ENCODE measurements at places on chromosomes 16 and 17.

DNA sequence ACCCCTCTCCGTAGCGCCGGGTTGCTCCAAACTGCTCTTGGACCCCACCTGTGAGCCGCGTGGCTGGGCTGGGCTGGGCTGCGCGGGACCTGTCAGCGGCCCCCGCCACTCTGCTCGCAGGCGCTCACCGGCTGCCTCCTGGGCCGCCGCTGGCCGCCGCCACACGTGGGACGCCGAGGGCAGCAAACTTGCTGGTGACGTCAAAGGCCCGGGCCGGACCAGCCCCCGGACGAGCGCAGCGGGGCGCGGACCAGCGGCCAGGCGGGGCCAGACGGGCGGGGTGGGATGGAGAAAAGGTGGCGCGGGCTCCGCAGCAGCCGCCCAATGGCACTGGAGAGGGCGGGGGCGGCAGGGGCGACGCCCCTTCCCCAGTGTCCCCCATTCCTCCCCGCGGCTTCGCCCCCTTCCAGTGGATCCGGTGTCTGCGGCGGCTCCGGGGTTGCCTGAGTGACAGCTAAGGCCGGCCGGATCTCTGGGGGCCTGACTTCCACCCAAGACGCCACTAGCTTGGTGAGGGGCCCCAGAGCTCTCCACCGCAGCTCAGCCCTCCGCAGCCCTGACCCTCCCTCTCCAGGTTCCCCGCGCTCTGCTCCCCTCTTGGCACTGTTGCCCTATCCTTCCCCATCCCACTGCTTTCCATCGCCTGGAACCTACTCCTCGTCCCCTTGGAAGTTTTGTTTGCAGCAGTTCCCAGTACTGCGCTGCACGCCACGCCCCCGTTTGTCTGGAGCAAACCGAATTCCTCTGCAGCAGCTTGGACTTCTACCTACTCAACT is at the start of gene HS3ST3A1:
HS3ST3A1 (minus strand) TSS at position 154 of the 776 bp plus-strand sequence. CDS start 800 bp downstream, outside the sequence.
- DNase-seq, result no peak

GRCh38 chr16:81358860-81359259 is 44.1 kb downstream of the GAN start:
- DNase-seq, result no peak

DNA sequence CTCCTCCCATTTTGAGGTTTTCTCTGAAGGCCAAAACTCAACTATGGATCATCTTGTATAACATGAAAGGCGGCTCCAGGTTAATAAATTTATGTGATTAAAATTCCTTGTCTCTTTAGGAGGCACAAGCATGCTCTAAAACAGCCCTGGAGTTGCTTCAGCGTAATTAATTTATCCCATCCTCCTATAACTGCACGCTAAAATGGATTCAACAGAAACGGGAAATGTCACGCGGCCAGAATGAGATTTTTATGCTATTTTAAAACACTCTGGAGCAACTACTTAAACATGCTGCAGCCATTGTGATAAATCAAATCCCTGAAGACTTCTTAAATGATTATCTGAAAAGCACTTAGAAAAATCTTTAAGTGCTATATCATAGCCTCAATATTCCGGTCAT is 106.6 kb downstream of the ADAMTS18 start:
- no peak for DNase-seq

GRCh38 chr17:5672141-5672540 is 87.8 kb upstream of the NLRP1 start:
- DNase-seq, result no peak

DNA sequence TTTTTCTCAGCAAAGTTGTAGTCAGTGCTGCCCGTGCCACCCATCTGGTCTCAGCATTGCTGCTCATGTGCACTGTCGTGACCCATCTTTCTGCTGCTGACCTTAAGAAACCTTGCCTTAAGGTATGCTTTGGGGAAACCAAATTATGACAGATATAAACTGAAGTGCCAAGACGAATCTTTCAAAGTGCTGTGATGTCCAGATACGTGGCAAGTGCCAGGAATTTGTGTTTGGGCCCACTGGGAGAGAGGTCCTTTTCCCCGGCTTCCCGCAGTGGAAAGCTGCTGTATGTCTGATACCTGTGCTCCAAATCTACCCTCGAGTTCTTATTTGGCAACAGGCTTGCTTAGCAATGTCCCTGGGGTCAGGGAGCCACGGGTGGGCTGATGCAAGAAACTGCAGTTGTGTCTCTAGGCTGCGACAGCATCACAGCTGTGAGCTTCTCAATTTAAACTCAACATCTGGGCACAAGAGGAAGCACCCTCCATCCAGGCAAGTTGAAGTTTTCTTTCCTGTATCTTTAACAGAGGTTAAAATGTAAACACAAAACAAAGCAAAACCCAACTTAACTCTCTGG is 30.3 kb upstream of the TOX3 start:
- no peak for DNase-seq

DNA sequence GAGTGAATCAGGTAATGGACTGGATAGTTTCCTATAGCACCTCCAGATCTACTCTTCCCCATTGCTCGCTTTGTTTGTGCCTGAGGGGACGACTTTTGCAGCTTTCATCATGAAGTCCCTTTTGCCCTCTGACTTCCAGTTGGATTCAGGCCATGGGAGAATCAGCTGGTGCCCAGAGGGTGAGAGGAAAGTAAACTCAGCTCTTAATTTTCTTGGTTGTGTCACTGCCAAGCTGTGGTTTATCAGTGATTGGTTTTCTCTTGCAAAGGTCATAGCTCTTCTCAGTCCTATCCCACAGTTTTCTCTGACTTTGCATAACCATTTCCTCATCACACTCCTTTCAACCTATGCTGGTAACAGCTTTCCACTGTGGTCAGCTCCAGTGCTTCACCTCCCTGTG is 200.1 kb downstream of the KCNJ2 start:
- DNase-seq, result no peak

GRCh38 chr17:2710803-2711607 is 559 bp downstream of the CLUH start:
- no peak for DNase-seq

- no peak for DNase-seq
Observed at GRCh38 chr17:63434951-63435571, 11.0 kb downstream of the CYB561 start.

DNA sequence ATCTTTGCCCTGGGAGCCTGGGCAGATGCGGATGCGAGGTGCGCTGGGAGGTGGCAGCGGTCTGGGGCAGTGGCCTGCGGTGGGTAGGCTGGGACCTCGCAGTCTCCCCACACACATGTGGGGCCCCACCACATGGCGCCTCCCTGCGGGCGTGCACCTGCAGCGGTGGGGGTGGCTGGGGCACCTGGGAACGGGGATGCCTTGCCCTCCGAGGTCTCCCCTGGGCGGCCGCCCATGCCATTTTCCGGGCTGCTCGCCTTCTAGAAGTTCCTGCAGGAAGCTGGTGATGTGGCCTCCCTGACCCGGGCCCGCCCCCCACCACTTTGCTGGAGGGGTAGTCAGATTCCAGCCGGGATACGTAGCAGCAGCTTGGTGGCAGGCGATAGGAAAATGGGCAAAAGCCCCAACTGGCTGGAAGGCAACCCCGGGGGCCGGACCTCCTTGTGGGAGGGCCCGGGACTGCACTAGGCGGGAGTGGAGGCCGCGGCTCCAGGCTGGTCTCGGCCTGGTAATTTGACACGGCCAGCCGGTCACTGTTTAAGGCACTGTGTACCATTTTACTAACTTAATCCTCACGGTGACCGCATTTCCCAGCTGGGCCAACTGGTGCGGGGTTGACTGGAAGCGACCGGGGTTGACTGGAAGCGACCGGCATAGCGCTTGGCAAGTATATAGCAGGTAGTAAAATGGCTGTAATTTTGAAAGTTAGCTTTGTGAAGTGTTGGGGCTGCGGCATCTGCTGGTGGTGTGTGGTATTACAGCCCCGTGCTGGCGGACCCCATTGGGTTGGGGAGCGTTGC is 38.5 kb downstream of the IGF2BP1 start:
- DNase-seq, result no peak

- DNase-seq, result no peak
Observed at GRCh38 chr17:28509789-28510188, 3.6 kb downstream of the FOXN1 start.

DNA sequence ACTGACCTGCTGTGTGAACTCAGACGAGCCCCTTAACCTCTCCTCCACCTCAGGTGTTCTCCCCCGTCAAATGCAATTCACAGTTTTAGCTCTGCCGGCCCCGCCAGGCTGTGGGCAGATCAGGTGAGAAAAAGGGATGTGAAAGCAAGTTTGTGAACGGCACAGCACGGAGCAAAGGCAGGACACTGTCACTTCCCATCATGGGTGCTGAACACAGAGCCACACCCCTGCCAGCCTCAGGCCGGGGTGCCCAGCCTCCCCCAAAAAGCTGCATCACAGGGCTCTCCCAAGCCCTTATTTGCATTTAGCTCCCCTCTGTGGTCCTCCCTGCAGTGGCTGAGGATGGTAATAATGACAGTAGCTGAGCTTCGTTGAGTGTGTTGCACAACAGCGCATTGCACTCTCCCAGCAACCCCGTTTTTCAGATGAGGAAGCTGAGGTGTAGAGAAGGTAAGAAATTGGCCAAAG is 88.8 kb upstream of the TNRC6C start:
- DNase-seq, result no peak

DNA sequence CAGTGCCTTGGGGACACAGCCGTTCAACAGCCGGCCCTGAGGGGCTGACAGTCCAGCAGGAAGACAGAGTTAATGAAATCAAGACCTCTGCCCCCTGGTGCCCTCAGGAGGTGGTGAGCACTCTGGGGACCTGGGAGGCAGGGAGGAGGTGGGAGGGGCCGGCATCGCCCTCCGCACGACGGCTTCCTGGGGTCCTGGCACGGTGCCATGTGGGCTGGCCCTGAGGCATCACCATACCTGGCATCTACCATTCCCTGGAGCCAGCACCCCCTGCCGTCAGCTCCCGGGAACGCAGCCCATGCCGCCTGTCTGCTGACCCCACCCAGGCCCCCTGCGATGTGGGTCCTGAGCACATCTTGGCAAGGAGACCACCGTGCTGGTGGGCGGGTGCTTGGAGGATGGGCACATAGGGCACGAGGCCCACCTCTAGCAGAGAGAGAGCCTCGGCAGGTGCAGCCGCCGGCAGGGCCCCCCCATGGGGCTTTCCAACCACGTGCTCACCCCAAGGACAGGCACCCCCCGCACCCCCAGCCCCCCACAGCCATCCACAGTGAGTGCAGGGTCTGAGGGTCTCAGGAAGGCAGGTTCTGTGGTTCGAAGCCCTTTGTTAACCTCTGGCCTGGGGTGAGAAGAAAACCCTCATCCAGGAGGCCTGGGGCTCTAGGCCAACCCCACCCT is 52.5 kb downstream of the ZFPM1 start:
- peak; percentile 33 for DNase-seq

GRCh38 chr17:50420419-50421112 is 5.5 kb upstream of the ACSF2 start:
- no peak for DNase-seq

DNA sequence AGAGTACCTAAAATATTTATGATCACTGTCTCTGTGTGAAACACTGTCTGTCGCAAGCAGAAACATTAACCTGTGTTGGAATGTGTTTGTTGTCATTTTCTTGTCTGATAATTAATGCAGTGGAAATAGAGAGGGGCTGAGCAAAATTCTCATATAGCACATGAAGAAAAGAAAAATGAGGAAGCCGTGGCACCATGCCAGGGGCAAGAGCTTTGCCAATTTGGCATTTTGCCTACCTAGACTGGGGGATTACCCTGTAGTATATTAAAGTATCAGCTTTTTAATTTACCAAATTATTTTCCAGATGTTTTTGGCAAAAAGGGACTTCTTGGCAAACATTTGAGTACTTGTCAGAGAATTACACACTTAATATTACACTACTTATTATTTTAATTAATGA is 1326.6 kb upstream of the GOT2 start:
- DNase-seq, result no peak

DNA sequence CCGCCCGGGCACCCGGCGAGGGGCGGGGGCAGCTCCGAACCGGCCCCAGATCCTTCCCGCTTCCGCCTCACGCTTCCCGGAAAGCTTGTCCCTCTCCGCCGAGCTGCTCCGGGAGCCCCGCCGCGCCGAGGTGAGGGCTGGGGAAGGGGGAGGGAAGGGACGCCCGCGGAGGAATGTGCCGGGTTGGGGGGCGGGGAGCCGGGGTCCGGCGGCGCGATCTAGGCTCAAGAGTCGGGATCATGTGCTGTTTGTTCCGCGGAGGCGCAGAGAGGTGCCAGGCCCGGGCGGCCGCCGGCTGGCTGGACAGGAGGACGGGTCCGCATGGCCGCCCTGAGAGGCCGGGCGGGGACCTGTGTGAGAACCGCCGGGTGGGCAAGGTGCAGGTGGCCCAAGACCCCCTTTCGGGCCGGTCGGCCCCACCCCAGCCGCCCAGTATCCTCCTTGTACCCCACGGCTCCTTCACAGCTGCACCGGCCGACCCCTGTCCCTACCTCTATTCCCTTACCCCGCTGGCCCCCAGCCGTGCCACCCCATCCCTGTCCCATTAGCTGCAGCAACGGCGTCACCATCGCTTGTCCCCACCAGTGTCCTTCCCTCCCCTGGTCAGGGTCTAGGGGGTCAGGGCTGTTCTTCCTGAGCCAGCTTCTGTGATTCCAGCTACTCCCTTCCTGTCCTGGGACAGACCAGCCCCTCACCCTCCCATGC is 429 bp downstream of the KIF1C start:
- DNase-seq, result no peak

DNA sequence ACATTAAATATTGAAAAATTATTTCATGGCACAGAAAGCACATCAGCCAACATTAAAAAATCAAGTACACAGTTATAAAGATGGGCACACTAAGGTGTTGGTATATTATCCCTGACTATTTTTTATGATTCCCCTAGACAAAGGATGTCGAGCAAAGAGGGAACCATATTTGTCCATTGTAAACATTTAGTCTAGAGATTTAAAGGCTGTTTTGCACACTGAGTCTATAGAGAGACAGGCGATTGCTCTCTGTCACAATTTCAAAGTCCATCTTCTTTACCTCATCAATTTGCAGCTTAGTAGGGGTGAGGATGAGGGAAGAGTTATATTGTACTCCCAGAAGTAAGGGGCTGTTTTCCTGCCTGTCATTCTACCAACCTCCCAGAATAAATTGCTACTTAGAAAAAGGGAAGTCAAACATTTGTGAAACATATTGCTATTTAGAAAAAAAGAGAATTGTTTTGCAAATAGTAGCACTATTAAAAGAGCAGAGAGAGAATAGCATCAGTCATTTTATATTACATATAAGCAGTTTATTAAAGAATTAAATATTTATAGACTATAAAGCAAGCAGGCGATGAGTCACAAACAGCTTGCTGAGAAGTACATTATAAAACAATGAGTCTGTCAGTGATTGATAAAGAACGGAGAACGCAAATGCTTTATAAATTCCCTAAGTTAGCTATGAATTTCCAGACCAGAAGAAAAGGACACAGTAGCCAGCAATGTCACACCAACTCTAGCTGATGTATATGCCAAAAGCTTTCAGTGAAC is 270.6 kb upstream of the PMFBP1 start:
- DNase-seq, result no peak

Data from activated CD4-positive, alpha-beta T cell treated with anti-CD3 and anti-CD28 coated beads, Interleukin-2, amount 50 U/mL, for 24 hours (primary cell).